ENCODE measurements at places on chromosomes 7 and 10. TPM values are rescaled to one million over a fixed set of nuclear protein-coding genes. Genes with fewer than 3 reads are reported as not detected.

SPDYE2B gene
- total RNA-seq, result not detected

DNA sequence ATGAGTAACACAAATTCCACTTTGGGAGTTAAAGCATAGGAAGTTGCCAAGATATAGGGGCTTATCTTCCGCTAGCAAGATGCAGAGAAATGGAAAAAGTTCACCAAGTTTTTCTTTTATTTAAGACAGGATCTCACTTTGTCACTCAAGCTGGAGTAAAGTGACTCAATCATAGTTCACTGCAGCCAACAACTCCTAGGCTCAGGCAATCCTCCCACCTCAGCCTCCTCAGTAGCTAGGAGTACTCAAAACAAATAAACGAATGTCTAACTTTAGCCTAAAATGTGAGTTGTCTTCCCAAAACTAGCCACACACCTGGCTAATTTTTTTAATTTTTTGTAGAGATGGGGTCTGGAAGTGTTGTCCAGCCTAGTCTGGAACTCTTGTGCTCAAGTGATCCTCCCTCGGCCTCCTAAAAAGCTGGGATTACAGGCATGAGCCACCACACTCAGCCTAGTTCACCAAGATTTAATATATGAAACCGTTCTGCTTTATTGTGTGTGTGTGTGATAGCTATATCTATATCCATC is 9.9 kb downstream of the VIM start:
- no peak for DNase-seq

GRCh38 chr10:71253981-71254818 is 41.8 kb downstream of the UNC5B start:
- no peak for DNase-seq

- DNase-seq, result no peak
Observed at GRCh38 chr10:87546971-87547413, 42.3 kb downstream of the MINPP1 start.

FIS1 gene
- total RNA-seq, result 243 TPM

GRCh38 chr7:77497079-77497478 is 40.0 kb upstream of the PTPN12 start:
- no peak for DNase-seq

DNA sequence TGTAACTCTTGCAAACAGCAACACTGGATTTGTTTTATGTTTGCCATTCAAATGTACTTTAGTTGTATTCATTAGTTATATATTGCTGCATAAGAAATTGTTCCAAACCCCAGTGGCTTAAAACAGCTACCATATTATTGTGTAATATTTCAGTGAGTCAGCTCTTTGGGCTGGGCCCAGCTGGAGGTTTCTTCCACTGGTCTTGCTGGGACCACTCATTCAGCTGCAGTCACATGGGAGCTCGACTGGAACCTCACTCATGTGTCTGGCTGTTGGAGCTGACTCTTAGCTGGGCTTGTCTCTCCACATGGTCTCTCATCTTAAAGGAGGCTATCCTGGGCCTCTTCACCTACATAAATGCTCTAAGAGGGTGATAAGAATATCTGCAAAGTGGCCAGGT is 23.2 kb upstream of the PIP4K2A start:
- DNase-seq, result no peak

GRCh38 chr10:103736763-103737162 is 118.6 kb downstream of the SH3PXD2A start:
- no peak for DNase-seq

TSPAN14 gene
- total RNA-seq, result 42.4 TPM

- no peak for DNase-seq
Observed at GRCh38 chr7:105744258-105744657, 132.1 kb downstream of the ATXN7L1 start.

LIPK gene
- total RNA-seq, result not detected
